ENCODE measurements at places on chromosomes 12 and 14. TPM values are rescaled to one million over a fixed set of nuclear protein-coding genes. Genes with fewer than 3 reads are reported as not detected.

Gene SENP1
- total RNA-seq, result 28.6 TPM

Gene CINP
- total RNA-seq, result 52.1 TPM

Gene FOXN4
- not detected for total RNA-seq

Gene TEX22
- 0.43 TPM for total RNA-seq

Gene BRI3BP
- 1.9 TPM for total RNA-seq

Gene BDKRB1
- 5.5 TPM for total RNA-seq

Gene PPP1CC
- 116 TPM for total RNA-seq

Gene LHX5
- not detected for total RNA-seq

Gene PIP4K2C
- 27.3 TPM for total RNA-seq

Gene MAP3K9
- not detected for total RNA-seq

Gene CD4
- not detected for total RNA-seq

Gene BCL2L14
- not detected for total RNA-seq

Gene NKX2-8
- not detected for total RNA-seq

Gene ZC2HC1C
- 5.3 TPM for total RNA-seq

Gene SERPINA5
- total RNA-seq, result not detected

Gene NAA30
- 30.0 TPM for total RNA-seq

Gene GPR137C
- total RNA-seq, result 0.89 TPM

Gene LGMN
- 129 TPM for total RNA-seq

Gene UBC
- 1,496 TPM for total RNA-seq

Gene KRT8
- total RNA-seq, result 5.5 TPM

Gene ACVRL1
- 114 TPM for total RNA-seq

Gene PDE3A
- 0.43 TPM for total RNA-seq

Gene SERPINA10
- not detected for total RNA-seq

Gene ACOT6
- total RNA-seq, result not detected

Gene KSR2
- total RNA-seq, result not detected

Gene GLT8D2
- total RNA-seq, result 58.6 TPM

Gene TSPAN19
- total RNA-seq, result not detected

Gene PIWIL1
- total RNA-seq, result not detected

Gene PZP
- not detected for total RNA-seq

Gene OTUB2
- 1.9 TPM for total RNA-seq

Gene NTF3
- total RNA-seq, result 4.8 TPM

Gene CACNA1C
- total RNA-seq, result 11.5 TPM

Gene TMEM229B
- total RNA-seq, result 1.1 TPM

Measured in GM23248 (cell line).